ENCODE measurements at places on chromosomes 5 and 9. TPM values are rescaled to one million over a fixed set of nuclear protein-coding genes. Genes with fewer than 3 reads are reported as not detected.

Gene CD274
- total RNA-seq, result 14.3 TPM

Gene OR13C4
- not detected for total RNA-seq

Gene TRIM32
- 26.3 TPM for total RNA-seq

Gene TAF11L10
- not detected for total RNA-seq

Gene KIF4B
- not detected for total RNA-seq

Gene PCDHA8
- total RNA-seq, result not detected

Gene FAM193B
- total RNA-seq, result 17.4 TPM

Gene SLIT3
- 0.08 TPM for total RNA-seq

Gene RMRP
- 6,816 TPM for total RNA-seq

Gene TSSK1B
- total RNA-seq, result not detected

Gene ARHGAP26
- total RNA-seq, result 4.8 TPM

Gene PCDHGB6
- 0.10 TPM for total RNA-seq

Measured in HT1080 (cell line).